ENCODE measurements at places on chromosomes 1 and 21.

DNA sequence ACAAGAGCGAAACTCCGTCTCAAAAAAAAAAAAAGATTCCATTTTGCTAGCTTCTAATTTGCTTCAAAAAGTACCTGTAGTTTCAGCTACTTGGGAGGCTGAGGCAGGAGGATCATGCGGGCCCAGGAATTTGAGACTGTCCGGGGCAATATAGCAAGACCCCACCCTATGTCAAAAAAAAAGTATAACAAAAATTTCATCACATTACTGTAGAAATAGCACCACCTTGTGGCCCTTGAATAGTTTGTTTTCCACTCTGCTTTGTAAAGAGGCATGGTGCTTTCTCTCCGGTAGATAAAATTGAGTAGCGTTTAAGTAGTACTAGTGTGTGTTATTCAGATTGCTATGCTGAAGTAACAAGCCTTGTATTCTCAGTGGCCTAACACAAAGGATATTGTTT, 18.2 kb upstream of the MSTO1 start:
- peak; percentile 29 for DNase-seq

GRCh38 chr1:177817937-177818875, 151.7 kb downstream of the SEC16B start:
- DNase-seq, result no peak

DNA sequence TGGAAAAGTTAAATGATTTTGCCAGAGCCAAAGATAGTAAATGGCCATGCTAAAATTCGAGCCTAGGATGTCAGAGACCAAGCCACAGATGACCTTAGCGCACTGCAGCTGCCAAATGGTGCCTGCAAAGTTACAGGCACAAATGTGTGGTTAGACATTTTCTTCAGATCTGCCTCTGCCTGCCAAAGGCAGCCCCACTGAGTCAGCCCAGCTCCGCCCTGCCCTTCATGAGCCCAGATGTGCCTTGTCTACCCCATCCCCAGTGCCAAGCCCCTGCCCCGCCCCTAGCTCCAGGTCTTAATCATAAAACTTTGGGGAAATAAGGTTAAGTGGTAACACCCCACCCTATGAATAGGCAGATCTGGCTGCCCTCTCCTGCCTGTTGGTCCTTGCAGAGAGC, 105.9 kb downstream of the DTL start:
- DNase-seq, result no peak

DNA sequence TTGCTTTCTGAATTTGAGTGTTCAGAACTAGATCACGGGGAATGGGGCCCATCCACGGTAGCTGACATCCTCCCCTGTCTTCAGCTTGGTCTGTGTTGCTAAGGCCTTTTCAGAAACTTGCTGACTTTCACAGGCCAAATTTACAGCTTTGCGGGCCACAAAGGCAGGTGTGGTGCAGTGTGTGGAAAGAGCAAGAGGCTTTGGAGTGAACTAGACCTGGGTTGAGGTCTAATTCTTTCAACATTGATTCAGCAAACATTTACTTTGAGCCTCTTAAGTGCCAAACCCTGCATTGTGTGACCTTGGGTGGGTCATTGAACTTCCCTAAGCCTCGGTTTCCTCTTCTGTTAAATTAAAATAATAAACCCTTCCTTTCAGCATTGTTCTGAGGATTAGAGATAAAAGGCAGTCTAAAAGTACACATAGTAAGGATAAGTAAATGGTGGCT, 24.3 kb downstream of the STPG1 start:
- no peak for DNase-seq

All from kidney epithelial cell (primary cell).